Cerebellar nuclear complex (tissue), 1 donor: ENCODE measurements at places on chromosomes 1 and 21.

- DNase-seq, result no peak
Observed at GRCh38 chr1:222777977-222778376, 36.9 kb upstream of the DISP1 start.

DNA sequence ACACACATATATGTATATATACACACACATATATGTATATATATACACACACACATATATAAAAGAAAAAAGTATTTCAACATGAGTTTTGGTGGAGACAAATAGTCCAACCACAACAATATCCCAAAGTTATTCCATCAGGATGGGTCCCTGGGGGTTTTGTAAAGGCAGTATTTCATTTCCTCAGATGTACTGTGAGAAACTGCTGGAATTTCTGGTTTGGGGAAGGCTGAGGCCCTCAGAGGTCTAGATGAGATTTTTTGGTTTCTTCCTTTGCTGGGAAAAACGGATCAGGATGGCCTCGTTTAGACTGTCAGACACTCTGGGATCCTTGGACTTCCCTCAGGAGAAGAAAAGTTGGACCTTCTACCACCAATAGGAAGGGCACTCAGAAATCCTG is 36.5 kb upstream of the TENT5B start:
- no peak for DNase-seq

GRCh38 chr1:185733818-185734735 is at the start of gene HMCN1:
Gene HMCN1 (plus strand): TSS chr1:185734391. CDS start chr1:185734780, 389 bp downstream.
- DNase-seq, result no peak

DNA sequence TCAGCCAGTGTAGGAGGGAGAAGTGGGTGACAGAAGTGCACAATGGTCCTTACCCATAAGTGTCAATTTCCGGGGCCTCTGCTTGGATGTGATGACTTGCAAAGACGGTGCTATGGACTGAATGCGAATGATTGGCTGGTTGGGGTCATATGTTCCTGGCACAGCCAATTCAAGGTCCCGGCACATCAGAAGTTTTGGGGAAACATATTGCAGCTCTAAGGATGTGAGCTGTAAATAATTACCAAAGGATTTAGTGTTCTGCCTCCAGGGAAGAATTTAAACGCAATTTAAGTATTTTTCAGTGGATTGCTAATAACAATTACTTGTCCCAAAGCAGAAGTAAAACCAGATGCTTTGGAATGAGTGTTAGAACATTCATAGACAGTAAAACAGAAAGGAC is 26.9 kb upstream of the EXOSC10 start:
- DNase-seq, result no peak

- no peak for DNase-seq
Observed at GRCh38 chr21:29164323-29164942, 34.0 kb downstream of the MAP3K7CL start.

DNA sequence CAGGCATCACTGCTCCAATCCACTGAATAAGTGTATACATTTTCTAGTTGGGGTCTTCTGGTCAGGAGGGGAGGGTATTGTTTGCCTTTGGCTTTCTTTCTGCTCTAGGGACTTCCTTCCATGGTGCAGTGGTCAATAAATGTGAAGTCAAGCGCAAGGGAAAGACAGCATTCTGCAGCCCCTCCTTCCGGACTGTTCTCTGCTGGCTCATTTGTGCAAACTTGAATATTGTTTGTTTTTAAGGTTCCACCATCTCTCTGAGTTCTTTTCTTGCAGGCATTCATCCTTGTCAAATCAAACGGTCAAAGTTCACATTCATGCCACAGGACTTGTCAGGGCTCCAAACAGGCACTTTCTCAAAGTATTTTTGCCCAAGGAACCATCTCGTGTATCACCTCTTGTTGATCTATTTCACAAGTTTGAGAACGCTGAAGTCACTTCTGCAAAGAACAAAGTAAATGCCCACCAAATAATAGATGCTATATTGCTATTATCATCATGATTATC is 205.6 kb upstream of the KAZN start:
- DNase-seq, result no peak

DNA sequence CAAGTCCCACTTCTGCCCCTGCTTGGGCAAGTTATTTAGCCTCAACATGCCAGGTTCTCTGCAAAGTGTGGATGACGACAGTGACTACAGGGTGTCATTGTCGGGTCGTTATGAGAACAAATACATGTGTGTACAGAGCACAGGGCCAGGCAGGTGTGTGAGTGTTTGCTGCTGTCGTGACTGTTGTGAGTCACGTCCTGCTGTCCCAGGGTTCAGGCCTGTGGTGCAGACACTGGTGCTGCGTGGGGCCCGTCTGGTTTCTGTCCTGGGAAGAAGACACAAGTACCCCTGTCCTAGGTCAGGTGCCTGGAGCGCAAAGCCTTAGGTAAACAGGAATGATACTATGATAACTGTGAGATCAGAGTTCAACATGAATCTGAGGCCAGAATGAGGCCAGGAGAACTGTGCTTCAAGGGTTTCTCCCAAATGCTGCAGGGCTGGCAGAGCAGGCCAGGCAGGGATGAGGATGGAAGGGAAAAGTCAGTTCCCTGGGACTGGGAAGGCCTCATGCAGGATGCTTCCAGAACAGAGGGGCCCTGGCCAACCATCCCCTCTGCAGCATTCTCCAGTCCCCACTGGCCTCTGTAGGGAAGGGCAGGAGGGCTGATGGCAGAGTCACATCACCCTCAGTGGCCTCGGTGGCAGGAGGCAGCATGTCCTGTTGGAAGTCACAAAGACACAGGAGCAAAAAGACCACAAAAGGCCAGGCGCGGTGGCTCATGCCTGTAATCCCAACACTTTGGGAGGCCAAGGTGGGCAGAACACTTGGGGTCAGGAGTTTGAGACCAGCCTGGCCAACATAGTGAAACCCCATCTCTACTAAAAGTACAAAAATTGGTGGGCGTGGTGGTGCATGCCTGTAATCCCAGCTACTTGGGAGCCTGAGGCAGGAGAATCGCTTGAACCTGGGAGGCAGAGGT is 15.7 kb downstream of the GPR157 start:
- no peak for DNase-seq

GRCh38 chr1:230567221-230567575 is 75.1 kb upstream of the COG2 start:
- no peak for DNase-seq

DNA sequence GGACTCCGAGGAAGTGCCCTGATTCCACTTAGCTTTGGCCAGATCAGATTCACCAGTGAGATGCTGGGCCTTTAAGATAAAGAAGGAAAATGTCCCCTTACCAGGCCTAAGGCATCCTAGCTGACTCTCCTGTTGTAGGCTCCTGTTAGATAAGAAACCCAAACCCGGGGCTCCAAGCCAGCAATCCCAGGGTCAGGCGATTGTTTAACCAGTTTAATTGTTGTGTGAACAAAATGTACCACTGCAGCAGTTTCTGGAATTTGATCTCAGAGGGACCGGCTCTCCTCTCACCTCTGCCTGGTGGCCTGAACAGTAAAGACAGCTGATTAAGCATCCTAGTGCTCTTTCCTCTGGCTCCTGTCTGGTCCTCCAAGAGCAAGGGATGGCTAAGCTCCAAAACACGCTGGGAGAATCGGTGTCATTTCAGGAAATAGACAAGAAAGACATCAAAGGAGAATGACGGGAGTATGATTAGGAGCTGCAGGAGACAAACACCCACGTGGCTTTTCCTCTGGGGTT is 9.3 kb upstream of the KLHDC8A start:
- no peak for DNase-seq

DNA sequence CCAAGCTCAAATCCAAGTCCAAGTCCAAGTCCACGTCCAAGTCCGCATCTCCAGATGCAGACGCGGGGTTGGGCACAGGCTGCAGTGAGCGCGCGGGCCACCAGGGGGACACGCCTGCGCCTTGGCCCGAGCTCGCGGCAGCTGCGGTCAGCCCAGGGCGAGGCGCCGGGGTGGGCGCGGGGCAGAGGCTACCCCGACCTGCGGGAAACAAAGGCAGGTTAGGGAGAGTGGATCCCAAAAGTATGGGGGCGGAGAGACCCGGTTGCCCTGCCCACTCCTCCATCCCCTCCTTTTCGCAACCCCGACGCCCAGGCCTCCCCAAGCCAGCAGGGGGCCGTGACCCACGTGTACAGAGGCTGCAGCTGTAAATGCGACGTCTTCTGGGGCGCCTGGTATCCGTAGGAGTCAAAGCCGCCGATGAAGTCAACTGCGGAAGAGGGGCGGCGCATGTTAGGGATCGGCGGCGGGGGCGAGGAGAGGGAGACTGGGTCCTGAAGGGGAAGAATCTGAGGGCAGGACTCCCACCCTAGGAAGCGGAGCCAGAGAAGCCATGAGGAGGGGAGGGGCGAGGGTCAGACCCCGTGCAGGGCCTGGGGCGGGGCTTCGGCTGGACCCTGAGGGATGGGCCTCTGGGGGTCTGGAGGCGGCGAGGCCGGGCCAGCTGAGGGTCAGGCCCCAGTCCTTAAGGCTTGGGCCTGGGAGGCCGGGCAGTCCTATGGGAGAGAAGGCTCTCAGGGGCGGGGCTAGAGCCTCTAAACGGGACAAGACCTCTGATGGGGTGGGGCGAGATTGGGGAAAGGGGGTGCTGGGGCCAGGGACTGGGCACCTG is 58.0 kb downstream of the NKAIN1 start:
- no peak for DNase-seq

DNA sequence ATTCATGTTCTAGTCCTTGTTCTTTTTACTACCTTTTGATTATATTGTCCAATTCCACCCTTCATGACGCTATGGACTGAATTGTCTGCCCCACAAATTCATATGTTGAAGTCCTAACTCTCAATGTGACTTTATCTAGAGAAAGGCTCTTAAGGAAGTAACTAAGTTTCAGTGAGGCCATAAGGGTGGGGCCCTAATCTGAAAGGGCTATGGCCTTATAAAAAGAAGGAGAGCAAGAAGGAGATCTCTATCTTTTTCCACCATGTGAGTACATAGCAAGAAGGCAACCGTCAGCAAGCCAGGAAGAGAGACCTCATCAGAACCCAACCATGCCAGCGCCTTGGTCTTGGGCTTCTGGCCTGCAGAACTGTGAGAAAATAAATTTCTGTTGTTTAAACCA is 95.9 kb downstream of the HIVEP3 start:
- no peak for DNase-seq

DNA sequence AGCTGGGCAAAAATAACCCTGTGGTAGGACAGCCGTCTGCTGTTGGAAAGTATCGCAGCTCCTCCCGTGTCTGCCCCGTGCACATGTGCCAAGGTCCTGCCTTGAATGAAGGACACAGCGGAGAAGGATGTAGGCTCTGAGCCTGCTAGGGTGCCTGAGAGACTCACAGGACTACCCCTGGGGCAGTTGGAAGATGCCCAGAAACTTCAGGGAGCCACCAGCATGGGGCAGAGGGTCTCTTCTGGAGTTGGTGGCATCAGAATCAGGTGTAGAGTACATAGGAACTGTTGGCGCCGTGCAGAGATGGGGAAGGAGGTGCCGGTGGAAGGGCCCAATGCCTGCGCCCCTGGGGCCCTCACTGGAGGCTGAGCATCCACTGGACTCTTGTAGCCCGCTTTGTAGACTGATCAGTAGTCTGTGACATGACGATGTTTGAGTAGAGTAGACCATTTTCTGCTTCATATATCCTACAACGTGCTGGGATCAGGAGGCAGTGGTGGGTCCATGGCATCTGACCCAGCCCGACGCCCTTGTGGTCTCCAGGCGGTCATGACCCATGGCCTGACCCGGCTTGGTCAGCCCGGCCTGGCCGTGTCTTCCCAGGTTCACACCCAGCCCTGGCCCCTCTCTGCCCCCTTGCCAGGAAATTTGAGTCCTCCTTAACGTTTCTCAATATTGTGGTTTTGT is 5.3 kb upstream of the C1orf174 start:
- no peak for DNase-seq

DNA sequence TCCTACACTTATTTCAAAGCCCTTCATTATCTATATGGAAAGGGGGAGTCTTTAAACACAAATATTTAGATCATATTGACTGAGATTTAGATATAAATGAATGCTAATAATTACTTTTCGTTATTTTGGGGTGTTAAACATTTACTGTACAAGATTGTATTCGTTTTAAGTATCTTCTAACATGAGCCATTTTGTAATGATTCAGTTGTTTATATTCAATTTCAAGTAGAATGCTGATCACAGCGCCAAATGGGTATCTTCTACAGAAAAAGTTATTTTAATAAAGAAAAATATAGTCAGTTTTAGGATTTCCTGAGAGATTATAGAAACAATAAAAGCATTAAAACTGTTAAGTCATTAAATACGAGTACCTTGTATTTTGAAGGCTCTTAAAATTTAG is 104.5 kb upstream of the HNRNPU start:
- DNase-seq, result no peak
